ENCODE measurements at places on chromosomes 4 and X. TPM values are rescaled to one million over a fixed set of nuclear protein-coding genes. Genes with fewer than 3 reads are reported as not detected.

- no peak overlapping the region for H3K27ac ChIP-seq
- peak; percentile 45 for DNase-seq
- peaks cover 6% of the 10 kb centered on the region for H3K27me3 ChIP-seq
- H3K4me3 ChIP-seq = no peak overlapping the region
Observed at GRCh38 chrX:65697915-65698796, 30.7 kb downstream of the MSN start.

DNA sequence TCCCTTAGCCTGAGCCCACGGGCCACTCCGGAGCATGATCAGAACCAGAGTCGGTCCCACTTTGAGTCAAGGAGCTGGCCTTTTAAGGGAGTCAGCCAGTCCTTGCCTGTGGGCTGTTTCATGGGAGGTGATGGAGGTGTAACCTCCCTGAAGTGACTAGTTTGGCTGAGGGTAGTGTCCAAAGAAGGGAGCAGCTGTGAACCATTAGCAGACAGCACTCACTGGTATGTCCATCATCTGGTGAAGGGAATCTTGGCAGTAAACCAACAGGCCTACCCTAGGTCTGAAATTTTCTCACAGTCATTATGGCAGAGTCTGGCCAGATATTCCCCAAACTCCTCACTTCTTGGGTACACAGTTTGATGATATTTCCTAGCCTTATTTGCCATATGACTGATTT, 12.3 kb upstream of the REPS2 start:
- H3K27ac ChIP-seq = no peak overlapping the region
- H3K36me3 ChIP-seq = no peaks in the 10 kb centered on the region
- H3K27me3 ChIP-seq = no peaks in the 10 kb centered on the region
- H3K4me1 ChIP-seq = peaks cover 4% of the 10 kb centered on the region

DNA sequence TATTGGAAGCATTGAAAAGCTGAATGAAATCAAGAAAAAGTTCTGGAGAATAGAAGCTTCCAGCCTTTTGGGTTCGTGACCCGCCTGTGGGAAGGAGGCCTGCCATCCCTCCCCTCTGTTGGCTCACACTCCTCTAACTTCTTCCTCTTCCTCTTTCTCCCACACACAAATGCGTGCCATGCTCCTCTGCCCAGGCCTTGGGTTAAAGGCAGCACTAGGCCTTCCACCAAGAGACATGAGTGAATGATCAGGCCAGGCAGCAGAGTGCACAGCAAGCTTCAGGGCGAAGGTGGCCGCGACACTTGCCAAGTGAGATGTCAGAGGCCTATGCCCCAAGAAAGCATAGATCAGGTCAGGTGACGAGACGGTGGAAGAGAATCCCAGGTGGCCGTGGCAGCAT, 38.4 kb downstream of the FAM193A start:
- H3K27ac ChIP-seq = no peak overlapping the region
- no peaks in the 10 kb centered on the region for H3K27me3 ChIP-seq
- no peaks in the 10 kb centered on the region for H3K4me1 ChIP-seq
- DNase-seq = no peak
- H3K4me3 ChIP-seq = no peak overlapping the region
- H3K36me3 ChIP-seq = no peaks in the 10 kb centered on the region

The PLP1 gene
- total RNA-seq = 1.6 TPM

GRCh38 chrX:132009350-132009749, 13.8 kb upstream of the STK26 start:
- no peaks in the 10 kb centered on the region for H3K27me3 ChIP-seq
- DNase-seq = no peak
- H3K4me3 ChIP-seq = no peak overlapping the region
- H3K4me1 ChIP-seq = no peaks in the 10 kb centered on the region
- no peaks in the 10 kb centered on the region for H3K36me3 ChIP-seq

The MGARP gene
- 548 TPM for total RNA-seq

DNA sequence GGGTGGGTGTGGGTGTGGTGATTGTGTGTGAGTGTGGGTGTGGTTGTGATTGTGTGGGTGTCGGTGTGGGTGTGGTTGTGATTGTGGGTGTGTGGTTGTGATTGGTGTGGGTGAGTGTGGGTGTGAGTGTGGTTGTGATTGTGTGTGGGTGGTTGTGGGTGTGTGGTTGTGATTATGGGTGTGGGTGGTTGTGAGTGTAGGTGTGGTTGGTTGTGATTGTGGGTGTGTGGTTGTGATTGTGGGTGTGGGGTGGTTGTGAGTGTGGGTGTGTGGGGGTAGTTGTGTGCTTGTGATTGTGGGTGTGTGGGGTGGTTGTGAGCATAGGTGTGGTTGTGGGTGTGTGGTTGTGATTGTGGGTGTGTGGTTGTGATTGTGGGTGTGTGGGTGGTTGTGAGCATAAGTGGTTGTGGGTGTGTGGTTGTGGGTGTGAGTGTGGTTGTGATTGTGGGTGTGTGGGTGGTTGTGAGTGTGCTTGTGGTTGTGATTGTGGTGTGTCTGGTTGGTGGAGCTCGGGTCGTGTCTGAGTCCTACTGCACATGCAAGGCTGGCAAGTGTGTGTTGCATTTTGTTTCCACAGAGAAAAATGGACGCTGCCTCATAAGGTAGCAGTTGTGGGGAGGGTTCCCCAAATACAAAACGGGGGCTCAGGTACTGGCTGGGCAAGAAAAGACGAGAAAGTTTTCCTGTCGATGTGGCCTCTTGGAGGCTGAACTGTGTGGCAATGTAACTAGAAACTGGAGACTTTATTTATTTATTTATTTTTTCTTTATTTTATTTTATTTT, 116.7 kb downstream of the UBE2K start:
- H3K36me3 ChIP-seq = no peaks in the 10 kb centered on the region
- no peaks in the 10 kb centered on the region for H3K4me1 ChIP-seq
- peak; percentile 6 for DNase-seq
- no peaks in the 10 kb centered on the region for H3K27me3 ChIP-seq
- no peak overlapping the region for H3K27ac ChIP-seq
- no peak overlapping the region for H3K4me3 ChIP-seq

The MGAT4D gene
- total RNA-seq = not detected

DNA sequence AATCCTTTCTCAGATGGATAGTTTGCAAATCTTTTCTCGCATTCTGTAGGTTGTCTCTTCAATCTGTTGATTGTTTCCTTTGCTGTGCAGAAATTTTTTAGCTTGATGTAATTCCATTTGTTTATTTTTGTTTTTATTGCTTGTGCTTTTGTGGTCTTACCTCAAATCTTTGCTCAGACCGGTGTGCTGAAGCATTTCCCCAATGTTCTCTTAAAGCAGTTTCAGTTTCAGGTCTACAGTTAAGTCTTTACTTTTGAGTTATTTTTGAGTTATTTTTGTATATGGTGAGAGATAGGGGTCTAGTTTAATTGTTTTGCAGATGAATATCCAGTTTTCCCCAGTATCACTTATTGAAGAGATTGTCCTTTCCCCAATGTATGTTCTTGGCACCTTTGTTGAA, 18.2 kb upstream of the SLC25A14 start:
- peaks cover 8% of the 10 kb centered on the region for H3K27me3 ChIP-seq
- H3K36me3 ChIP-seq = no peaks in the 10 kb centered on the region

The PCDH18 gene
- 8.5 TPM for total RNA-seq

- no peaks in the 10 kb centered on the region for H3K27me3 ChIP-seq
- no peak overlapping the region for H3K27ac ChIP-seq
- no peak overlapping the region for H3K4me3 ChIP-seq
- H3K4me1 ChIP-seq = no peaks in the 10 kb centered on the region
Observed at GRCh38 chr4:184688447-184688846, 38.9 kb downstream of the PRIMPOL start.

- H3K4me1 ChIP-seq = no peaks in the 10 kb centered on the region
- no peak overlapping the region for H3K27ac ChIP-seq
- H3K36me3 ChIP-seq = no peaks in the 10 kb centered on the region
- H3K4me3 ChIP-seq = no peak overlapping the region
Observed at GRCh38 chrX:148288451-148288850, 212.0 kb upstream of the AFF2 start.

GRCh38 chr4:183873409-183874185, 31.5 kb upstream of the STOX2 start:
- no peaks in the 10 kb centered on the region for H3K36me3 ChIP-seq
- no peak for DNase-seq
- peaks cover 9% of the 10 kb centered on the region for H3K4me1 ChIP-seq
- no peaks in the 10 kb centered on the region for H3K27me3 ChIP-seq
- no peak overlapping the region for H3K4me3 ChIP-seq

GRCh38 chrX:152165033-152165743, 26.8 kb upstream of the MAGEA10 start:
- no peak for DNase-seq
- H3K36me3 ChIP-seq = no peaks in the 10 kb centered on the region
- H3K27me3 ChIP-seq = no peaks in the 10 kb centered on the region
- H3K4me1 ChIP-seq = no peaks in the 10 kb centered on the region
- no peak overlapping the region for H3K4me3 ChIP-seq

GRCh38 chrX:136623396-136623795, 24.6 kb upstream of the CD40LG start:
- H3K27me3 ChIP-seq = peaks cover 11% of the 10 kb centered on the region
- no peaks in the 10 kb centered on the region for H3K4me1 ChIP-seq
- H3K4me3 ChIP-seq = no peak overlapping the region
- DNase-seq = no peak

- no peak for DNase-seq
- no peaks in the 10 kb centered on the region for H3K27me3 ChIP-seq
- no peak overlapping the region for H3K4me3 ChIP-seq
- H3K4me1 ChIP-seq = no peaks in the 10 kb centered on the region
- H3K27ac ChIP-seq = no peak overlapping the region
Observed at GRCh38 chr4:93201471-93202096, 627.0 kb upstream of the ATOH1 start.

The GYPA gene
- not detected for total RNA-seq

The MAPK10 gene
- total RNA-seq = 46.1 TPM

The PCYT1B gene
- total RNA-seq = 12.1 TPM

- no peak overlapping the region for H3K4me3 ChIP-seq
- no peak overlapping the region for H3K27ac ChIP-seq
- no peaks in the 10 kb centered on the region for H3K27me3 ChIP-seq
- no peaks in the 10 kb centered on the region for H3K4me1 ChIP-seq
- no peak for DNase-seq
- H3K36me3 ChIP-seq = peaks cover 43% of the 10 kb centered on the region
Observed at GRCh38 chr4:1321946-1322650, 24.9 kb upstream of the UVSSA start.

The GC gene
- 1.3 TPM for total RNA-seq

- no peak for DNase-seq
- H3K27me3 ChIP-seq = no peaks in the 10 kb centered on the region
- H3K27ac ChIP-seq = no peak overlapping the region
- no peak overlapping the region for H3K4me3 ChIP-seq
- no peaks in the 10 kb centered on the region for H3K36me3 ChIP-seq
Observed at GRCh38 chr4:185805979-185806378, 6.0 kb downstream of the SORBS2 start.

DNA sequence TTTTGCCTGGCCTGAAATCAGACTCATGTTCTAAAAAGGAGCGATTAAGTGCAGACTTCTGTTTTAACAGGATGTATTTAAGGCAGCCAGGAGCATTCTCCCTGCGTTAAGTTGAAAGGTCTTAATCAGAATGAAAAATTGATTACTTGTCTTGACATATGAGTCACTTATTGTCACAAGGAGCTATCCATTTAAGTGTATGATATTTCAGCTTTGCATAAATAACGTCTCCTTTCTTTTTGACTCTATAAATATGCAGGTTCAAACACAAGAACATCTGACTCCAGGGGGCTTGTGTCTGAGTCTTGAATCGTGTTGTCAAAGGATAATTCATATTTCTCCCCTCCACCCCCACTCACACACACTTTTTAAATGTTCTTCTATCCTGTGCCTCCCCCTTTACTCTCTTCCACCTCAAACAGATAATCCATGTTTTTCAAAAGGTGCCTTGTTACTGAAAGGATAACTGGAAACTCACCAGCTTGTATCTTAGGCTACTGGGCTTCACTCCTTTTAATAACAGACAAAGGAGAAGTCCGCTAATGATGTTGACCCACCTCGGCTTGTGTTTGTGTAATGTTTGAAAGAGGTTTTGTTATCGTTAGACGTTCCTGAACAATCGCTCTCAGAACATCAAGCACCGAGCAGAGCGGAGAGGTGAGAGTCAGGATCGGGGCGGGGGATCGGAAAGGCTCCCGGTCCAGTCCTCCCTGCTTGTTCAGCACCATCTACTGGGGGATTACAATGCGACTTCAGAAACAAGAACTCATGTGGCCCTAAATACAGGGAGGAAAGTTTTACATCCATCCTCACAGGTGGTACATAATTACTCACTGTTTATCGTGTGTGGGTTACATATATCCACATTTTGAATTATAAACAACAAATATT, 107.5 kb upstream of the RPL34 start:
- peak; percentile 67 for DNase-seq
- no peaks in the 10 kb centered on the region for H3K36me3 ChIP-seq
- H3K4me1 ChIP-seq = no peaks in the 10 kb centered on the region
- H3K27ac ChIP-seq = no peak overlapping the region

DNA sequence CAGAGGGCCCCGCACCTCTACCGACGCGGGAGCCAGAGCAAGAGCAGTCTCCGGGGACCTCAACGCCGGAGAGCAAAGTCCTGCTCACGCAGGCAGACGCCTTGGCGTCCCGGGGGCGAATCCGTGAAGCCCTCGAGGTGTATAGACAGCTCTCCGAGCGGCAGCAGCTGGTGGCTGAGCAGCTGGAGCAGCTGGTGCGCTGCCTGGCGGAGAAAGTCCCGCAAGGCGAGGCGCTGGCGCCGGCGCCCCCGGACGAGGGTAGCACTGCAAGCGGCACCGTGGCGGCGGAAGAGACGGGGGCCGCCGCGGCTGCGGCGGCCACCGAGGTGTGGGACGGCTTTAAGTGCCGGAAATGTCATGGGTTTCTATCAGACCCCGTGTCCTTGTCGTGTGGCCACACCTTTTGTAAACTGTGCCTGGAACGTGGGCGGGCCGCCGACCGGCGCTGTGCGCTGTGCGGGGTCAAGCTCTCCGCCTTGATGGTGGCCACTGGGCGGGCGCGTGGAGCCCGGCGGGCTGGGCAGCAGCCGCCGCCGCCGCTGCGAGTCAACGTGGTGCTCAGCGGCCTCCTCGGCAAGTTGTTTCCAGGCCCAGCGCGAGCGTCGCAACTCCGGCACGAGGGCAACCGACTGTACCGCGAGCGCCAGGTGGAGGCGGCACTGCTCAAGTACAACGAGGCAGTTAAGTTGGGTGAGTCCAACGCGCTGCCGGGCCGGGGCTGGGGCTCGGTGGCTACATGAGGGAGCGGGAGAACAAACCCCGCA, 672 bp downstream of the LONRF3 start:
- H3K27me3 ChIP-seq = peaks cover 5% of the 10 kb centered on the region
- peak; percentile 52 for DNase-seq

The FGF13 gene
- 3.5 TPM for total RNA-seq

- DNase-seq = no peak
- H3K4me1 ChIP-seq = no peaks in the 10 kb centered on the region
- H3K4me3 ChIP-seq = no peak overlapping the region
Observed at GRCh38 chrX:6986915-6987314, 160.6 kb upstream of the STS start.

- no peaks in the 10 kb centered on the region for H3K27me3 ChIP-seq
- H3K27ac ChIP-seq = no peak overlapping the region
- peaks cover 26% of the 10 kb centered on the region for H3K4me1 ChIP-seq
- H3K4me3 ChIP-seq = no peak overlapping the region
- no peak for DNase-seq
Observed at GRCh38 chr4:47838445-47838844, 578 bp upstream of the CORIN start.

DNA sequence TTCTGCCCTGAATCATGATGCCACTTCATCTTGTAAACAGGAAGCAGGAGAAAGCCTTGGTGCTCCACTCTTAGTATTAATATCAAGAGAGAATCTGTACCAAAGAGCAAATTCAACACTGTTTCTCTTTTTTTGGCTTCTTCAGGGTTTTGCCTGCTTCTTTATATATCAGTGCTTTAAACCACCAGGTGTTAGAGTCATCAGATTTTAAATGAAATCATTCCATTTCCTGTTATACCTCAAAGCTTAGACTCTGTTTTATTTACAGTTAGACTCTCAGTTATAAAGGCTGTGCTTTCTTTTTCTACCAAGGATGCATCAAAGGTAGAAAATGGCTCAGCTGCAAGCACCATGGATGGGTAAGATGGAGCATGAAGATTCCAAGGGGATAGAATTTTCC, 350.9 kb downstream of the CAMK2D start:
- no peaks in the 10 kb centered on the region for H3K27me3 ChIP-seq
- no peak overlapping the region for H3K27ac ChIP-seq

Measured in adrenal gland (tissue), 19 donors.